ENCODE measurements at places on chromosomes 12 and 14.

DNA sequence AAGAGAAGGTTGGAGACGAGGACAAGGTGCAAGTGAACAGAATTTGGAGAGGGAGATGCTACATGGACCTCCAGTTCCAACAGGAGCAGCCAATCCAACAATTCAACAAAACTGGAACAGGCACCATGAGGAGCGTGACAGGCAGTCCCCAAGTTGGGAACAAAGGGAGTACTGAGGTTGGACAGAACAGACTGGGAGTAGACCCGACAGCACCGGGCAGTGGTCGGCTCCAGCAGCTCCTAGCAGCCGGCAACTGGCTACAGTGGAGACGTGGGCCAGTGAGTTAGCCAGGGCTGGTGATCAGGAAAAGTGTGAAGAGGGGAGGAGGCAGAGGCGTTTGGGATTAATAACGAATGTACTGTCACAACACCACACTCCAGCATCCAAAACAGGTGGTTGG, 16.4 kb downstream of the MAP3K9 start:
- DNase-seq: no peak

- no peak for DNase-seq
These were observed 242.1 kb downstream of the BCL11B start for GRCh38 chr14:99029916-99030305.

DNA sequence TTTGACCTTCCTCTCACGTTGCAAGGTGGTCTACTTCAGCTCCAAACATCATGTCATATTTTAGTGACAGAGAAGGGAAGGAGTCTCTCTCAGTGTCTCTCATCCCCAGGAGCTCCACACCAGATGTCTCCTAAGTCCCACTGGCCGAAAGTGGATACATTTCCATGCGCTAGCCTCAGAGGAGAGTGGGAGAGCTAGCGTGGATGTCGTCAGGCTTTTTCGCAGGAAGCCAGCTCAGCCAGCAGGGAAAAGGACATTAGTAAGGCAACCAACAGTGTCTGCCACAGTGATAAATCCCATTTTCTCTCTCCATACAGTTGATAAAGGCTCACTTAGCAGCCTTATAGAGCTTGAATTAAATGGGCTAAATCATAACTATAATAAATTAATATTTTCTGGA, 155.7 kb downstream of the PELI2 start:
- no peak for DNase-seq

- DNase-seq: no peak
These were observed 31.9 kb downstream of the VRTN start for GRCh38 chr14:74380172-74380571.

- DNase-seq: no peak
These were observed 89.9 kb upstream of the DCN start for GRCh38 chr12:91272461-91273063.

- DNase-seq: no peak
These were observed 4.8 kb upstream of the SNRNP35 start for GRCh38 chr12:123453165-123453564.

DNA sequence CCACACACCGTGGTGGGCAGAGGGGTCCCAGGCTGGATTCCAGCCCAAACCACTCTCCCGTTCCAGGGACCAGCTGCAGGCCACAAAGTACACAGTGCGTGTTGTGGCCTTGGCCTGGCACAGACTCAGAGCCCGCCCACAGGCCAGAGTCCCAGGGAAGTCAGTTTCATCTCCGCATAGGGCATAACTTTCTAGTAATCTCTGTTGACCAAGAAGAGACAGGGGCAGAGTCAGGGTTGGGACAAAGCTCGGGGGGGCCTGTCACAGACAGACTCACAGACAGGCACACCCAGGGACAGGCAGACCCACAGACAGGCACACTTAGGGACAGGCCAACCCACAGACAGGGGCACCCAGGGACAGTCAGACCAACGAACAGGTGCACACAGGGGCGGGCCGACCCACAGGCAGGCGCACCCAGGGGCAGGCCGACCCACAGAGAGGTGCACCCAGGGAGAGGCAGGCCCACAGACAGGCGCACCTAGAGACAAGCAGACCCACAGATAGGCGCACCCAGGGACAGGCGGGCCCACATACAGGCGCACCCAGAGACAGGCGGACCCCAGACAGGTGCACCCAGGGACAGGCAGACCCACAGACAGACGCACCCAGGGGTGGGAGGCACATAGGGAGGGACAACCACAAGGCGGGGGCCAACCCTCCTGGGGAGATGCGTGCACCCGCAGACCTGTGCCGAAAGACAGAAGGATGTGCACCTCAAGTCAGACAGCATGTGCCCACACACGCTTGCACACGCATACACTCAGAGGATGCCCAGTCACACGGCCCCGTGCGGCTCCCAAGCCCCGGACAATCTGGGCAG, 323.3 kb upstream of the RTL1 start:
- no peak for DNase-seq

DNA sequence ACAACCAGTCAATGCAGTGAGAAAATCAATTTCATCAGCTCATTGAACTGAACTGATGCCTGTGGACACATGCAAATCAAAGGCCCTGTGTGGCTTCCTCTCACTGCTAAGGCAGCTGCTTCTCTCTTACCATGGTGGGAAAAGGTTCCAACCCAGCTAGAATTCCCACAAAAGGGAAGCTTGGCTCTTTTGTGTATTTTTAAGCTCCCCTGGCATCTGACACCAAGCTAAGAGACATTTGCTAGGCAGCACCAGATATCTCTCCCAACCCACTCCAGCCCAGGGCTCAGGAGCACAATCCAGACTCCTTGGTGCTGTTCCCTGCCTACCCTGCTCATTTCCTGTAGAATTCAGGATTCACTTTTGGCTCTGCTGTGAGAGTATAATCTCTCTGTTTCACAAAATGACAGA, 129.6 kb downstream of the GXYLT1 start:
- DNase-seq: no peak

- peak; percentile 90 for DNase-seq
These were observed 8.2 kb downstream of the CDKN1B start for GRCh38 chr12:12725086-12725955.

DNA sequence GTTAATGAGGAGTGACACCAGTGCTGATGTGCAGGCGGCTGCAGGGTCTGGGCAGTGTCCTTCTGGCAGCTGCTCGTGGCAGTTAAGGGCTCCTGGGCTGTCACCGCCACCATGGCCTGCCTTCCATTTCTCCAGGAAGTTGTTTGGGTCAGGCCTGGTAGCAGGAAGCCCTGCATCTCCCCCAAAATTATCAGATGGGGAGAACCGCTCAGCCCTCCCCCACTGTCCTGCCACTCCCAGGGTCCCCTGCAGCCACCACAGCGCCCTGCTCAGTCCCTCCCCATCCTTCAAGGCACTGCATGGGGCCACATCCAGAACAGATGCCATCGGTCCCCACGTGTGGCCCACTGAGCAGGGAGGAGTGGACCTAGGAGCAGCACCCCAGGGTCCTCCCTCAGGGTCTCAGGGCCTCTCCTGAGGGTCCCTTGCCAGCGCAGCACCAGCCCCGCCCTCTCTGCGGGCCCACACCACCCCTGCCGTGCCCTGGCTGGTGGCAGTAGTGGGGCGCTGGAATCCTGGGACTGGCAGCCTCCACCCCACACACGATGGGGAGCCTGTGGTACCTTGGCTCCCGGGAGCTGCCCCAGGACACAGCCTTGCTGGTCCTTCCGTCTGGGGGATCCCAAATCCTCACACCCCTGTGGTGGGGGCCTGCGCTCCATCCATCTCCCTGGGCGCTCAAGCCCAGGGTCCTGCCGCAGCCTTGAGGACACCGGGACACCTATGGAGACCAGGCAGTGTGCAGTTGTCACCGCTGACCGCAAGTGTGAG, 10.3 kb upstream of the AMN start:
- no peak for DNase-seq

DNA sequence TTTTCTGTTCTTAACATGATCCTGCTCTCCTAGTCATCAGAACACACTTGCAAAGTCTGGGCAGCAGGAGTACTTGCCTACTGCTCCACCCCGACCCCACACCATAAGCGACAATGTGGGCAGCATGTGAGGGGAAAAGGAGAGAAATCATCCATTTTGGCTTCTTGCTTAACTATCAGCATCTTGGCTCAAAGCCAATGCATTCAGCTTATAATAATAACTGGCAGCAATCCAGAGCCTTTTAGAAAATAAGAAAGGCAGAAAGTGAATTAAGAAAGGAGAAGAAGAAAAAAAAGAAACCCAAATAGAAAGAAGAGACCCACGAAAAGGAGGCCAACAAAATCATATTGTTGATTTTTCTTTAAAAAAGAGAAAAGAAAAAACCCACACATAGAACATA, 930.8 kb downstream of the BCL11B start:
- no peak for DNase-seq

DNA sequence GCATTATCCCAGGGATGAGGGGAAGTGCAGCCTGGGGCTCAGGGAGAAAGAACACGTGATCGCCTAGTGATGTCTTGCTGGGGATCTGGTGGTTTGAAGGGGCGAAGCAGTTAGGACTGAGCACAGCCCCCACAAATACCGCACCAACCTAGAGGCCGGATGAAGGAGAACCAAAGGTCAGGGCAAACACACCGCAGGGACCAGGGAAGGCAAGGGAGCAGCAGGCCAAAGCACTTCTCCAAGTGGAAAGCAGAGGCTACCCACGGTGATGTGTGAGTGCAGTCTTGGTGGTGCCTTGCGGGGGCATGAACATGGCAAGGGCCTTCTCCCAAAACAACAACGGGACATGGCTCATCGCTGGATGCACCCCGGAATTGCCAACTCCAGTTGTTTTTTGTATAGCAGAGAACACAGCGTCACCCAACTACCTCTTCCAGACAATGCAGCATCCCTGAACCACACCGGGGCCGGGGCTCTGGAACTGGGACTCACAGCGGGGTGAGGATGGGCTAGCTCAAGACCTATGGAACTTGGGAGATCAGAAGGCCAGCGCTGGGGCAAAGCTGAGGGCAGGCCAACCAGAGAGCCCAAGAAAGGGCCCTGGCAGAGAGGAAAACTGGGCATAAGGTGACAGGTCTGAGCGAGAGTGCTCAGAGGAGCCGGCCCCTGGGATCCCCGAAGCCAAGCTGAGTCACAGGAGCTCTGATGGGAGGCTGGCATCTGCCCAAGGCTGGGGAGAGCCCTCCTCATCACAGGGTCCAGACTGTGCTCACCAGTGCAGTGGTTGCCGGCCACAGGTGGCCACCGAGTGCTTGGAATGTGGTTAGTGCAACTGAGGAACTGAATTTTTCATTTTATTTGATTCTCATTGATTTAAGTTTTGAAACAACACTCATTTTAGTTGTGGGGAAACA, 11.1 kb downstream of the GALNT16 start:
- DNase-seq: no peak

DNA sequence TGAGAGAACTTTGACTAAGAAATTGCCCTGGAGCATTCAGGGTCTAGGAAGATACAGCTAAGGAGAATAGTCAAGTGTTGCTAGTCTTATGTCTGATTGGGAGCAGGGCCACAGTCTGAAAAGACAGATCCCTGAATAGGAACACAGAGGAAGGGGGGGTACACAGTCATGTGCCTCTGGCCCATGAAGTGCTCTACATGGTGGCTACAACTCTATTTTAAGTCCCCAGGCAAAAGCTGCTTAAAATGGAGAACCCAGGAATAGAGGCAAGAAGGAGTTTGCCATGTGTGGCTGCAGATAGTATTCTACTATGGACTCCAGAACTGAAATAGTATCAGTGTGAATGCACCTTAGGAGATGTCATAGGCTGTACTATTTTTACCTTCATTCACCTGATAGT, 118.0 kb upstream of the NPAS3 start:
- no peak for DNase-seq

- no peak for DNase-seq
These were observed 213.6 kb downstream of the KIF26A start for GRCh38 chr14:104351849-104352492.

- DNase-seq: no peak
These were observed 105.3 kb upstream of the FOXG1 start for GRCh38 chr14:28661171-28661772.

DNA sequence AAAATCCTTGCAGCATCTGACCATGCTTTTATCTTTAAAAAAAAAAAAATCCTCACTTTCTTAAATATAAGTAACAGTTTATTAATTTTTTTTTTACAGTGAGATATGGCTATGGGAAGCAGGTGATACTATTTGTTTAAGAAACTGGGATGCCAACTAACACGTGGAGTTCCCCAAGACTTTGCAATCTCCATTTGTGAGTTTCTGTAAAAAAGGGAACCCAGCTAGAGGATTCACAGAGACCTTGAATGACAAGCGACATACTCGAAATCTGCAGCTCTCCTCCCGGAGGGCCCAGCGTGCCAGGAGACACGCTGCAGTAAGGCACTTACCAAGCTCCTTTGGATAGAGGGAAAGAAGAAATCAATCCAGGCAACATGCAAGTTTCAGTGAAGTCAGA, 30.1 kb downstream of the SLC15A4 start:
- no peak for DNase-seq

DNA sequence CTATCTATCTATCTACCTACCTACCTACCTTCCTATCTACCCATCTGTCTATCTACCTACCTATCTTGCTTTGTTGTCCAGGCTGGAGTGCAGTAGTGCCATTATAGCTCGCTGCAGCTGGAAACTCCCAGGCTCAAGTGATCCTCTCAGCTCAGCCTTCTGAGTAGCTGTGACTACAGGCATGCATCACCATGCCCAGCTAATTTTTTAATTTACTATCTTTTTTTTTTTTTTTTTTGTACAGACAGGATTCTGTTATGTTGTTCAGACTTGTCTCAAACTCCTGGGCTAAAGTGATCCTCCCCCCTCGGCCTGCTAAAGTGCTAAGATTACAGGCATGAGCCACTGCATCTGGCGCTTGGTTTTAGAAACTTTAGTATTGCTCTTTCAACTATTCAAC, 762.4 kb downstream of the SLC6A15 start:
- no peak for DNase-seq

DNA sequence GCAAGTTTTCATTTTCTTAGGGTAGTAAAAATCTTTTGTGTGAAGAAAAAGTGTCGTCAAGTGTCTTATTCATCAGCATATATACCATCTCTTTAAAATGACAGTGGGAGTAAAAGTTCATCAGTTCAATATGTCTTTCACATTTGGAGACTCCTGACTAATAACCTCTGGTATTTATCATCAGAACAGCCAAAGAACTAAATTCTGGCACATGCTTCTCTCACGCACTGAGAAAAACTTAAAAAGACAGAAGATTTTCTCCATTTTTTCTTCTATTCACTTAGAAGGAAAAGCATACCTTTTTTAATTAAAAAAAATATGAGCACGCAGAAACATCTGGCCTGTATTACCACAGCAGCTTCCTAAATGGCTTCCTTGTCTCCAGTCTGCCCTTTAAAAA, 265.7 kb downstream of the AKAP6 start:
- no peak for DNase-seq

GRCh38 chr12:14716848-14717444, 20.5 kb upstream of the GUCY2C start:
- peak; percentile 6 for DNase-seq

DNA sequence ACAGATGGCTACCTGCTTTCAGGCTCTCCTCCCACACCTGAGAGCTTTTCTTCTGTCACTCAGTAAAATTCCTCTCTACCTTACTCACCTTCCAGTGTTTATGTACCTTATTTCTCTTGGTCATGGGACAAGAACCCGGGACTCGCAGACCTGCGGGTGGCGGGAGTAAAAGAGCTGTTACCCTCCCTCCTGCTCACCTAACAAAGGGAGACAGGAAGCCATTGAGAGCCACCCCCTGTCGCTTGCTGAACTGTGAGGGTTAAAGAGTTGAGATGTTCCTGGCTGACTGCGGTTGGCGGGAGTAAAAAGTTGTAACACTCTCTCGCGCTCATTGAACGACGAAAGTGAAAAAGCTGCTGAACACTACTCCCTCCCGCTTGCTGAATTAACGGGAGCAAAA, 1935.1 kb upstream of the FLRT2 start:
- no peak for DNase-seq

All from NCI-H510A treated with DMSO at 0.1 percent for 48 hours (cell line).